ENCODE measurements at places on chromosomes 4 and X.

GRCh38 chrX:115564243-115564642 lies 3.3 kb downstream of the PLS3 start:
- DNase-seq, result no peak

- DNase-seq, result no peak
Measured at GRCh38 chr4:70728091-70728490, 6.3 kb downstream of the RUFY3 start.

DNA sequence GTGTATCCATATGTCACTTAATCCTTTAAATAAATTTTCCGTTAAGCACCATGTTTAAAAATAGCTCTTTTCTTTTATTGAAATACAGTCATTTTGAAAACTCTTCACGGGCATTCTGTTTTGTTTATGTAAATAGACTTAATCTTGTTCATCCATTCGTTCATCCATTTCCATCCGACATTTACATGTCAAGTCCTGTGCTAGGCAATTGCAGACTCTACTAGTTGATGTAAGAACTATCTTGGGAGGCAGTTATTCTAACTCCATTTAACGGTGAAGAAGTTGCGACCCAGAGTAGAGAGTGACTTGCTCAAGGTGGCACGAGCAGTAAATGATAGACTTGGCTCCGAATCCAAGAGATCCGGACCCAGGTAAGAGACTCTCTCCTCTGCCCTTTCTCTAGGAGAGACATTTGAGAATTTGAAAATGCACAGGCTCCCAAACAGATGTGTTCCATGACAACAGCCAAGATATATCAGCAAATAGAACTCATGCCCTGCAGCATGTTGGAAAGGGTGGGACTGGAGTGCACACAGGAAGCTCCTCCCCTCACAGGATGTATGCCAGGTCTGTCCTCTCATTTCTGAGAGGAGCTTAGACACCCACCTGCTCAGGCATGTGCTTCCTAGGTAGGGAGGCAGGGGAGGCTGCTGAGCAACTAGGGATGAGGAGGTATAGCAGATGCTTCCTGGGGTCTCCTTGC lies 64.5 kb downstream of the DRD5 start:
- no peak for DNase-seq

- DNase-seq, result peak; percentile 10
Measured at GRCh38 chr4:114180481-114180880, 201.0 kb upstream of the ARSJ start.

DNA sequence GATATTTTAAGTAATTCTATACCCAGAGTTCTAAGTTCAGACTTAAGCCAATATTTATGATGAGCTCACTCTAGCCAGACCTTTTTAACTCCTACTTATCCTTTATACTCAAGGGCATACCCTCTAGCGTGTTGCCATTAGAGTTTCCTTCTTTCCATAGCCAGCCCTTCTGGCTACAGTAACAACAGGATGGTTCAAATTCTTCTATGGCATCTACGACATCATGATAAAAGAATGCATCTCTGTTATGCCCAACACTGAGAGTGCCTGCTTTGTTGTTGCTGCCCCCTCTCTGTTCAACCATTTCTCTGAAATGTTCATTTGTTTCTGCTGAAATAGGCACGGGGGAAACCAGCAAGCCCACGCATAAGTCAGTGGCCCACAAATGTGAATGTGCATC lies 104.5 kb downstream of the UBE2NL start:
- DNase-seq, result no peak

- DNase-seq, result no peak
Measured at GRCh38 chr4:128471576-128471975, 184.0 kb upstream of the PGRMC2 start.

Measured in HS-5 (cell line).